ENCODE measurements at places on chromosomes 4 and X. TPM values are rescaled to one million over a fixed set of nuclear protein-coding genes. Genes with fewer than 3 reads are reported as not detected.

The GLRA2 gene
- not detected for total RNA-seq

The SMIM31 gene
- total RNA-seq, result not detected

The PABPC1L2A gene
- total RNA-seq, result not detected

The PCDH11X gene
- not detected for total RNA-seq

DNA sequence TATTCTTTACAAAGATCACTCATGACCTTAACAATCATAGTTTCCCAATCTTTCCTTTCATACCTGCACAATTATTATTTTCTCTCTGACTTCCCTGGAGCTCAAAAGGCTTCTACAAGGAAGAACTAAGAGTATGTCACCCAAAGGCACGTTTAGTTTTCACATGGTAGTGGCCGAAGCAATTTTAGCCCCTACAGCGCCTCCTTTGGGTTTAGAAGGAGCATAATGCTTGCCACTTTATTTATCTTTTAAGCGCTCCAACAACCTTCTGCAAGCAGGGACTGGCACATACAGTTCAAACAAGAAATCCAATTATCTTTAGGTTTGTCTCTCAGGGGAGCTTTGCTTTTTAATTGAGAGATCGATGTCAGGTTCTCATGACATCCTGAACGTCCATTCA is 42.0 kb upstream of the IGSF1 start:
- DNase-seq, result no peak

- DNase-seq, result no peak
Measured at GRCh38 chr4:120018786-120019185, 47.9 kb downstream of the MAD2L1 start.

GRCh38 chrX:20507901-20508620 is 241.4 kb upstream of the RPS6KA3 start:
- DNase-seq, result no peak

GRCh38 chr4:86356425-86357210 is 3.2 kb downstream of the MAPK10 start:
- DNase-seq, result no peak

- DNase-seq, result peak; percentile 2
Measured at GRCh38 chrX:13938051-13938828, 91.5 kb downstream of the GEMIN8 start.

DNA sequence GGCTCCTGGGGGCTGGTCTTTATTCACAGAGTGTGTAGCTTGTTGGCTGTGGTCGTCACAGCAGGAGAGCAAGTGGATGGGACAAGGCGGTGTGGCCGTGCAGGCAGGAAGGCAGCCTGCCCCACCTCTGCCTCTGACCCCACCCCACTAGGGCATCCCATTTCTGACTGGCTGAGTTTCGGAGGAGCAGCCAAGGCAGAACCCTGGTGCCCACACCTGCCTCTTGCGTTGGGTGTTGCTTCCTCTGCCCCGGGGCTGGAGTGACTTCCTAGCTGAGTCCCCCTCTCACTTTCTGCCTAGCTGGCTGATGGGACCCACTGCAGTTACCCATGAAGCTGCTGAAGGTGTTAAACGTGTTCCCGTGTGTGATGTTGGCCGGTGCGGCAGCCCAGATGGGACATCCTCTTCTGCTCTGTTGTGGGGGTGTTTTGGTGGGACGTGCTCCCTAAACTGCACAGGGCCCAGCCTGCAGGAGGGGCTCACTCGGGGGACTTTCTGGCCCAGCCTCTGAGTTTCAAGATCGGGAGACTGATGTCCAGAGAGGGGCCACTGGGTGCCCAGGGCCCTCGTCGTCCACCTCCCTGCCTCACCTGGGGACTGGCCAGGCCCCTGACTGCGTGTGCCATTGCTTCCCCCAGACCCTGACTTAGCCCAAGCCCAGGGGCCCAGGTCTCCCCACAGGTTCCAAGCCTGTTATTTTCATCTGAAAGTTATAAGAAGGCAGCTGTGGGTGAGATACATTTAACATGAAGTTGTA is 101.5 kb downstream of the PSAPL1 start:
- DNase-seq, result no peak

- no peak for DNase-seq
Measured at GRCh38 chr4:33592701-33593100, 2651.6 kb downstream of the ARAP2 start.

DNA sequence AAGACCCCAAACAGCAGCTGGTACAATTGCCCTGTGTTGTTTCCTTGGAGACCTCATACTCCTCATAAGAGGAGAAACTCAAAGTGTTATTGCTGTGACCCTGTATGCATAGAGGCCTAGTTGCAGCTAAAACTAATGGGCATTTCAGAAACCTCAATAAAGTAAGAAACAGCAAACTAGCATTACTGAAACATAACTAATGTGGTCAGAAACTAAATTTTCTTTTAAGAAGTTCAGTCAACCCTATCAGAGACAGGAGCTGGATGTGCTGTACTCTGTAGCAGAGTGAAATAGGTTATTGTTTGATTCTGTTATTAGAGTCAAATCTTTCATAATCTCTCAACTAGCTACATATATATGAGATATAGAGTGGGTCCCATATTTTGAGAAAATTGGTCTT is 257.5 kb upstream of the IRS4 start:
- no peak for DNase-seq

DNA sequence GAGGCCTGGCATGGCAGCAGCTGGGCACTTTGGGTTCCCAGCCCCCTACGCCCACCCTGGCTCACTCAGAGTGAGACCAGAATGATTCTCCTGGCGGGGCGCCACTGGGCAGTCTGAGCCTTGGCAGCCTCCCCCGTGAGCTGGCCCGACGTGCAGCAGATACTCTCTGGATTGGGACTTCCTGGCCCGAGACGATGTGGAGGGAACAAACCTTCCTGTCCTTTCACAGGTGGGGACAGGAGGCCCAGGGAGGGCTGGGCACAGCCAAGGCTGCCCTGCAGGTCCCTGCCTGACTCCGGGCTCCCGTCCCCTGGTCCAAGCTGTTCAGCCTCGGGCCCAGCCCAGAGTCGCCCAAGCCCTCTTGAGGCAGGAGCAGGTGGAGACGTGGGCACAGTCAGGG is 17.9 kb upstream of the ADD1 start:
- no peak for DNase-seq

- no peak for DNase-seq
Measured at GRCh38 chr4:148173397-148174017, 268.7 kb downstream of the NR3C2 start.
